ENCODE measurements at places on chromosomes 2 and 18.
A peak's percentile ranks its signal among the peaks of the same experiment; 100 is the strongest.

GRCh38 chr2:166388481-166389070 is 12.8 kb upstream of the SCN9A start:
- DNase-seq = no peak

DNA sequence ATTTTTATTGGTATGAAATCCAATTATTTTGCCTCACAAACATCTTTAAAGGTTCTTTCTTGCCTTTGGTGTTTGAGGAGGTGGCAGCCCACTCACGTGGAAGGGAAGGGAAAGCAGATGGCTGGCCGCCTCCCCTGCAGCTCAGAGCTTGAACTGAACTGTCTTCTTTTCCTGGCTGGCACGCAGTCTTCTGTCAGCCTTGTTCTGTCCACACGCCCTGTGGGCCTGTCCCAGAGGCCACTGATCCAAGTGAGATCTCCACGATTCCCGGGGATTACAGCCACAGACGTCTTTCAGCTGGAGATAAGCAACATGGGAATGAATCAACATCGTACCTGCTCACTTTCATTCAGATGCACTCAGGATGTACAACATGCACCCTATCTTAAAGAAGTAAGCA is 73.3 kb downstream of the TMEM18 start:
- peak; percentile 14 for DNase-seq

GRCh38 chr2:148298196-148298595 is 277.3 kb downstream of the MBD5 start:
- no peak for DNase-seq

DNA sequence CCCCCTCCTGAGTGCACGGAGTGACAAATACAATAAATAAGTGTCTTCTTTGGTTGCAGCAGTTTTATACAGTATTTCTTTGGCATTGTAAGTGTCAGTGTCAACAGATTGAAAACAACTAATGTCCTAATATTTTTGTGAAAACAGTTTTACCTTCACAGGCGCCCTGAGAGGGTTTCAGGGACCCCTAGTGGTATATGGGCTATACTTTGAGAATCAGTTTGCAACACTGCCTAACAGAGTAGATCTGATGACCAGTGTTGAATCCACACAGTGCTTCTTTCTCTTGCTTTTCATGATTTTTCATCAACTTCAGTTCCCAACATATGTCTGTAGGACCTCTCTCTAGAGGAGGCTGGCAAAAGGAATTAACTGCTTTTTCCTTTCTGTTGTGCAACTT is 162.2 kb downstream of the PRPF40A start:
- no peak for DNase-seq

- DNase-seq = no peak
Measured at GRCh38 chr2:61605245-61605644, 67.1 kb upstream of the XPO1 start.

DNA sequence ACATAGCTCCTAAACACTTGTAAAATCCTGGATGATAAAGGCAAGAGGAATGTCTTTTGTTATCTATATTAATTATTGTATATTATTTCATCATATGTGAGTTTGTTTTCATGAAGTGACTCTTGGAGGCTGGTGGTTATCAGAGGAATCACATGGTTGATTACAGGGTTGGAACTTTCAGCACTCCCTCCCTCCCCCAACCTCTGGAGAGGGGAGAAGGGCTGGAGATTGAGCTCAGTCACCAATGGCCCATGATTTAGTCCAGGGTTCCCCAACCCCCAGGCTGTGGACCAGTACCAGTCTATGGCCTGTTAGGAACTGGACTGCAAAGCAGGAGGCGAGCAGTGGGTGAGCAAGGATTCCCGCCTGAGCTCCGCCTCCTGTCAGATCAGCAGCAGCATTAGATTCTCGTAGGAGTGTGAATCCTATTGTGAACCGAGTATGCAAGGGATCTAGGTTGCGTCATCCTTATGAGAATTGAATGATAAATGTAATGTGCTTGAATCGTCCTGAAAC is 37.7 kb downstream of the FBXO48 start:
- DNase-seq = no peak

GRCh38 chr2:132417430-132418035 is 928 bp downstream of the GPR39 start:
- DNase-seq = no peak

- no peak for DNase-seq
Measured at GRCh38 chr2:71799013-71799575, 345.7 kb downstream of the DYSF start.

- DNase-seq = no peak
Measured at GRCh38 chr2:214987261-214987660, 151.2 kb downstream of the ABCA12 start.

GRCh38 chr18:44821924-44822323 is 141.2 kb downstream of the SETBP1 start:
- no peak for DNase-seq

GRCh38 chr2:188551671-188552070 is 260.0 kb downstream of the GULP1 start:
- no peak for DNase-seq

DNA sequence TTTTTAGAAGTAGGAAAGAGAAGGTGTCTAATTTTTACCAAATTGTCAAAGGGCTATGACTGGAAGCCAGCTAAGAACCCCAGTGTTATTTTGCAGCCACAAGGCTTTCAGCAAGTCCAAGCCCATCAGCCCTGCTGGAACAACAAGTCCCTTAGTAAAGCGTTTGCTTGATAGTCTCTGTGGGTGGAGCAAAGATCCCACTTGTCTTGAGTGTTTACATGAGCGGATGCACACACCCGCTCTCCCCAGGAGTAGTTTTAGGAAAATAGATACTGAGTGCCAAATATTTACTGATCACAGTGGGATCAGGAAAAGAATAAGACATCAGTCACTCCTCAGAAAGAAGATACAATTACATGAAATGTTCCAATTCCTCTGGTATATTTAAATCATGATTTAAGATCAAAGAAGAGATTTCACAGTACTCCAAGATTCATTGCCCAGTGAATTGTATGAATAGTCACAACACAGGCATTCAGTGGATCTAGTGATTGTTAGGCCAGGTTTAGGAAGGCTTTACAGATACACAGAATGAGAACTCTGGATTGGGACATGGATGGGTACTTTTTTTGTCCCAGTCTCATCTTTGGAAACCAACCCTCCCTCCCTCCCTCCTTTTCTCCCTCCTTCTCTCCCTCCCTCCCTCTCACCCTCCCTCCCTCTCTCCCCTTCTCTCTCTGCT is 514.9 kb downstream of the PTPRM start:
- DNase-seq = no peak

- no peak for DNase-seq
Measured at GRCh38 chr18:48304906-48305693, 104.1 kb downstream of the ZBTB7C start.

GRCh38 chr2:18585526-18585925 is 3.8 kb downstream of the NT5C1B start:
- no peak for DNase-seq

- DNase-seq = no peak
Measured at GRCh38 chr18:78666666-78667335, 312.8 kb upstream of the SALL3 start.

- no peak for DNase-seq
Measured at GRCh38 chr2:172403881-172404468, 23.4 kb upstream of the ITGA6 start.

GRCh38 chr2:61714210-61714609 is 139.7 kb downstream of the FAM161A start:
- no peak for DNase-seq

DNA sequence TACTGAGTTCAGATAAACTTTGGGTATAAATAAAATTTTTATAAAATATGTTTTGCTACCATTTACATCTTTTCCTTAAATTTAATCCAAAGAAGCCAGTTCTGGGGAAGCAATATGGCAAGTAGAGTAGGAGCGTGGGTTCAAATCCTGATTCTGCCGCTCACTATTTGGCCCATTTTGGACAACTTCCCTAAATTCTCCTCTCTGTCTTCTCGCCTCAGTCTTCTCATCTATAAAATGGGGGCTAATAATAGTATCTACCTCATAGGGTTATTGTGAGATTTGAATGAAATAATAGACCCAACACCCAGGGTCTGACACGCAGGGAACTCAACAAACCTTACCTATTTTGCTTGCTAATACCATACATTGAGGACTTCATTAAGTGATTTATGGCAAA is 59.7 kb downstream of the ACTR2 start:
- DNase-seq = no peak

- no peak for DNase-seq
Measured at GRCh38 chr2:238280083-238280825, 8.2 kb downstream of the PER2 start.

DNA sequence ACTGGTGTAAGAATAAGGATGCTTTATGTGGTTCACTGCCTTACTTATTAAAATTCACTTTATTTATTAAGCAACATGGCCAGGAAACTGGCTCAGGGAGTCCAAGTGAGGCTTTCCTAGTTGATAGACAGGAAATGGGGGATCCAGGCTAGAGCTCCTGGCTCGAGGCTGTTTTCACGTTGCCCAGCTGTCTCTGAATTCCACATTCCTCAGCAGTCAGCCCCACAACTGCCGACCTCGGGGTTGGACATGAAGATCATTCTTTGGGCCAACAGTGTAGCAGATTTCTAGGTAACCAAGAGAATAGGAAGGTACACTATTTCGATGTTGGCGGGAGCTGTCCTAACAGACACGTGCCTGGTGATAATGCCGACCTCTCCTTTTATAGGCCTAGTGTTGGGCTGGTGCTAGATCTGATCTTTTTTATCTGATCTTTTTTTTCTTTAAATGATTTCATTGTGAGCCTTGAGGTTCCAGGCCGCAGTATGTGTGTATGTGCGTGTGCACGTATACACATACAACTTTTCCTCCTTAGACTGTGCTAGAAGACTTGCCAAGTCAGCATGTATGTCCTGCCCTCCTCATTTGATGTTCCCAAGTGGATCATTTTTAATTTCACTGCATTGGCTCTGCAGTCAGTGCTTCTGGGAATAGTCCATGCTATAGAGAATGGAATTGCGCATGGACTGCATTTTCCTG is 103.5 kb downstream of the CABLES1 start:
- no peak for DNase-seq

DNA sequence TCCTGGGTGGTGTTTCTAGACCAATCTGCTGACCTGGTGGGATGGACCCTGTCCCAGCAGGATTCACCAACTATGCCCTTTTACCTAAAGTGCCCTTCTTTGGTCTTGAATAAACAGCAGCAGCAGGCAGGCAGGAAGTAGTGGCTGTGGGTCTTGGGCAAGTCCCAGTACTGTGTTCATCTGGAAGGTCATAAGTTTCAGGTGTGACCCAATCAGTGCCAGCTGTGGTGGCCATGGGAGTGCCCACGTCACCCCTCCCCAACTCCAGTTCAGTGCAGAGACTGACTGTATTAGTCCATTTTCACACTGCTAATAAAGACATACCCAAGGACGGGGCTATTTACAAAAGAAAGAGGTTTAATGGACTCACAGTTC is 148.3 kb upstream of the SRD5A2 start:
- DNase-seq = no peak

GRCh38 chr2:213959589-213959988 is 451.3 kb upstream of the VWC2L start:
- DNase-seq = no peak

DNA sequence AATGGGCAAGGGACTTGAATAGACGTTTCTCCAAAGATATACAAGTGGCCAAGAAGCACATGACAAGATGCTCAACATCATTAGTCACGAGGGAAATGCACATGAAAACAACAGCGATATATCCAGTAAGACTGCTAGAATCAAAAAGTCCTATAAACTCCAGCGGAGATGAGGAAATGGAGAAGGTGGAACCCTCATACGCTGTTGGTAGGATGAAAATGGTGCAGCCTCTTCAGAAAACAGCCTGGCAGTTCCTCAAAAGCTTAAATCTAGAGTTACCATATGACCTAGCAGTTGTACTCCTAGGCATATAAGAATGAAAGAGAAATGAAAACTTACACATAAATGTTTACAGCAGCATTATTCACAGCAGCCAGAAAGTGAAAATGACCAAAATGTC is 48.1 kb downstream of the HPCAL1 start:
- DNase-seq = no peak

- no peak for DNase-seq
Measured at GRCh38 chr2:175964195-175964594, 37.9 kb downstream of the LNPK start.

DNA sequence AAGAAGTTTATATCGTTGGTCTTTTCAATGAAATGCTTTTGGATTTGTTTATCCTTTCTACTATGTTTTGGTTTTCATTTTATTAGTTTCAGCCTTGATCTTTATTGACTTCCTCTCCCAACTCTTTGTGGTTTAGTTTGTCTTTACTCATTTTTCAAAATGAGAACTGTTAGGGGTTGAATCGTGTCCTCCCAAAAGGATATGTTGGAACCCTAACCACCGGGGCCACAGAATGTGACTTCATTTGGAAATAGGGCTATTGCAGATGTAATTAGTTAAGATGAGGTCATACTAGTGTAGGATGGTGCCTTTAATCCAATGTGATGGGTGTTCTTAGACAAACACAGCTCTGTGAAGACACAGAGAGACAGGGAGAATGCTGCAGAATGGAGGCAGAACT is 60.4 kb upstream of the IL1R2 start:
- DNase-seq = no peak

- DNase-seq = no peak
Measured at GRCh38 chr2:14975381-14975780, 342.9 kb downstream of the LRATD1 start.

- DNase-seq = no peak
Measured at GRCh38 chr18:55494899-55495298, 93.1 kb downstream of the TCF4 start.

DNA sequence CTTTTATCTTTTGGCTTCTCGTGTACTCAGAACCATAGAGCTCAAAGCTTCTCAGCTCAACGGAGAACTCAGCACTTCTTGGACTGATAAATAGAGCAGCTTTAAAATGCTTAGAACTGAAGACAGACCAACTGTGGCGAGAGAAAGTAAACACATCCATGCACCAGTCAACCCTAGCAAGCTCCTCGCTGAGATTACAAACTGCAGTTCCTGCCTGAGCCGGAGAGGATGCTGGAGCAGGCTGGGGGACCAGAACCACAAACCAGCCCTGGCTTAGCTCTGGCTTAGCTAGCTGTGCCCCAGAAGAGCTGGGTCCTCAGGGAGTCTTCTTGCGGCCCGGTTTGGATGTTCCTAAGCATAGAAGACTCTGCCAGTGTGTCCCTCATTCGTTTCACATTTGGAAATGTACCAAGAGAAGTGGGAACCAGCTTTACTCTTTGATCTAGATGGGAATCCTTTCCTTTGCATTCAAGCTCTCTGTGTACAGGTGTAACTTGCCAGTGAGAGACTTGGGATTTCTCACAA is 5.6 kb downstream of the PAX8 start:
- no peak for DNase-seq

GRCh38 chr2:204914708-204915107 is 369.4 kb downstream of the PARD3B start:
- no peak for DNase-seq

DNA sequence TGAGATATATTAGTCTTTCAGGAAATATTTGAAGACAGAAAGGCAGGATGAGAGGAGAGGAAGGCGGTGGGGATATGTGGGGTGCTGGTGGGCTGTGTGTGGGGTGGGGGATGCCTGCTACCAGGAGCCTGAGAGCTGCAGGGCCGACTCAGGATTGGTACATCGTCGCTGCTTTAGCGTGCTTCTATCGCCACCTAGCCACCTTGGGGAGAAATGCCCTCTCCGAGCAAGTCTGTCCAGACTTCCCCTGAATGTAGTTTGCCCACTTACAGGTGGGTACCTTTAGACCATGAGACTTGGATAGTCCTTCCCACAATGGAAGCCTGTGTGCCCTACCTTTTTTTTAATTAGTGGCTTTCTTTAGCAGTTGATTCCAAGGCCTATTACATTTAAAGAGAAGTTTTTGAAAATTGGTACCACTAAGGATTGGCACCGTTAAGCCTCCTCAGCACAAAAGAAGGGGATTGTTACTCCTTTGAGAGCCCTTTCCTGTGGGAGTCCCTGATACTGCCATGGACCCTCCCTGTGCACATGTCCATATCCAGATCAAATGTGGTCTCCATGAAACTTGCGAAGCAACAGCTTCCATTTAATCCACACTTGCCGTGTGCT is 114.1 kb upstream of the NDUFV2 start:
- DNase-seq = peak; percentile 71
